ENCODE measurements at places on chromosomes 11 and 22.

DNA sequence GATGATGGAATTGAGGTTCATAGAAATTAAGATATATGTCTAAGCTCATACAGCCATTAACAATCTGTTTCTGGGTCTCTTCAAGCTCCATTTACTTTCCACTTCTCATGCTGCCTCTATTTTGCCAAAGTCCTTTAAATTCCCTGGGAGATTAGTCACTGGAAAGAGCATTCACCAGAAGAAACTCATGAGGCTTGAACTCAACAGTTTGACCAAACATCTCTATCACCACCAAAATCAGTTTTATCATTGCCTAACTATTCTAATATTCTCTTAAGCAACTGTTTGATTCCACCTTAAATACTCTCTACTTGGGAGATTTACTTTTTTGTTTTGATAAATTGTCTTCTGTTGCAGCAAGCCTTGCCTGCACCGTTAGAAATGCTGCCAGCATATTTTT lies 881.3 kb downstream of the KCNA4 start:
- no peak for DNase-seq

DNA sequence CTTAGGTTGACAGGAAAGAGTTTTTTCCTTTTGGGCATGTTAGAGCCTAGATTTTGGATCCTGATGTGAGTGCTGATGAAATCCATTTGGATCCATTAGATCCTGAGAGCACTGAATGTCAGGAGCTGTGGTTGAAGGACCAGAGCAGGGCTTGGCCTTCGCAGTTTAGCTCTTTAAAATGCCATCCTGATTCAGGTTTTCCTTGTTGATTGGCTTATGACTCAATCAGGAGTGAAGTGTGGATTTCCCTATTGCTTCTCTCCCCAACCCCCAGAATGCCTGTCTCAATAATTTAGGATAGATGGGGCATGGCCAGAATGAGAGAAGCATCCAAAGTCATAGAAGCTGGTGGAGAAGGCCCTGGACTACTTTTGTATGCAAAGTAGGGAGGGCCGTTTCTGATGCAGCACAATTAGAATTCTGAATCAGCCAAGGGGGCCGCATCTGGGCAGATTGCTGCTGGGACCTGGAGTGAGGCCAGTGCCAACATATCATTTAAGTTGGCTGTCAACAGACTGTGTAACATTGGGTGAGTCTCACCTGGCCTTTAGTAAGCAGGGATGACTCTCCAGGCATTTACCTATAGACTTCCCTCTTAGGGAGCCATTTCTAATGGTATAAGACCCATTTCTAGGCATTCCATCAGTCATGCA lies 80.5 kb downstream of the TEAD1 start:
- DNase-seq = no peak

DNA sequence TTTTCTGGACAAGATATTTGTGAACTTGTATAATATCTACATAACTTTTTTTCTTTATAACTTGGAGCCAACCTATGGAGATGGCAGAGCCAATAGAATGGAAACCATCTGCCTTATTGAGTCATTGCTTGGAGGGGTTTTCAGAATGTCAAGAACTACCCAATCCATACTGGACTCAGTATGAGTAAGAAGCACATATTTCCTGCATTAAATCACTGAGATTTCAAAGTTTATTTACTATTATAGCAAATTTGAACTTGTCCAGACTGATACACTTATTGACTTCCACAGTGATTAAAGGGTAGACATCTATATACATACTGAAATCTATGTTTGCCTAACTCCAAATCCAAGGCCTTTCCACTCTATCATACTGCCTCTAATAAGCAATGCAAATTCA lies 704.0 kb downstream of the KCNA4 start:
- DNase-seq = no peak

- DNase-seq = no peak
Measured at GRCh38 chr11:123718469-123718868, 23.0 kb downstream of the ZNF202 start.

GRCh38 chr11:111006227-111006626 lies 239.3 kb upstream of the POU2AF2 start:
- DNase-seq = no peak

GRCh38 chr22:45291061-45291930 lies 6.5 kb downstream of the UPK3A start:
- DNase-seq = no peak

DNA sequence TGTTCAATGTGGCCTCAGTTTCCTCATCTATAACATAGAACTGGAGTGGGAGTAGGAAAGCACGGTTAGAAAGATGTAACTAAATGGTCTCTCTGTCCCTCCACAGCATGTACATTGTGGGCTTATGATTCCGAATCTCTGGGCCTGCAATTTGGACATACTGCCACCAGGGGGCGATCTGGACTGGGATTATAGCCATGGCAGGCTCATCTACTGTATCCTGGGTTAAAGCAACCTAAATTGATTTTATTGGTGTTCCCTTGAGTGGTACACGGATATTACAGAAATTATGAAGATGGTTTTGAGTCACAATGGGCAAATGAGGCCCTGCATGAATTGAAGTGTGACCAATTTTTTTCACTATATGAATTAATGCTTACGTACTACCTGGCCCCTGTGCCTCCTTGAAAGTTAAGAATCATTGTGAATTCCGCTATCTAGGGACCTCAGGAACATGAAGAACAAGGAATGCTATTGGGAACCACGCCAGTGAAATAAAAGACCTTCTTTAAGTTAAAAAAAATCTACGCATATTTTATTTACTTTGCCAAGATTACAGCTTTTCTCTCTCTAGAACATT lies 32.9 kb downstream of the TST start:
- DNase-seq = peak; percentile 61

DNA sequence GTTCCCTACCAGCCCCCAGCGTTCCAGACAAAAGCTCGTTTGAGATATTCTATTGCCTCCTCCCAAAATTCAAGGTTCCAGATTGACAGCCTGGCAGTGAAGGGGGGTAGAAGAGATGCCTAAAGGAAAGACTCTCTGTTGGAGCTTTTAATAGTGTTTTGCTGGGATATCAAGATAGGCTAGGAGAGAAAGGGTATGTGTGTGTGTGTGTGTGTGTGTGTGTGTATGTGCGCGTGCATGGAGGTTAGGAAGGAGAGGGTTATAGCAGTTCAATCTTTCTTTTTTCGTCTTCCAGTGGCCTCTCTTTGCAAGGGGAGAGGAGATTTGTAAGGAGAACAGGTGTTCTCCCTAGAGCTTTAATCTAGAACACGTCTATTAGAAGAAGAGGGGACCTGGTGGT lies 22.0 kb downstream of the EHF start:
- DNase-seq = no peak

- DNase-seq = no peak
Measured at GRCh38 chr11:61684870-61685616, 4.9 kb downstream of the DAGLA start.

DNA sequence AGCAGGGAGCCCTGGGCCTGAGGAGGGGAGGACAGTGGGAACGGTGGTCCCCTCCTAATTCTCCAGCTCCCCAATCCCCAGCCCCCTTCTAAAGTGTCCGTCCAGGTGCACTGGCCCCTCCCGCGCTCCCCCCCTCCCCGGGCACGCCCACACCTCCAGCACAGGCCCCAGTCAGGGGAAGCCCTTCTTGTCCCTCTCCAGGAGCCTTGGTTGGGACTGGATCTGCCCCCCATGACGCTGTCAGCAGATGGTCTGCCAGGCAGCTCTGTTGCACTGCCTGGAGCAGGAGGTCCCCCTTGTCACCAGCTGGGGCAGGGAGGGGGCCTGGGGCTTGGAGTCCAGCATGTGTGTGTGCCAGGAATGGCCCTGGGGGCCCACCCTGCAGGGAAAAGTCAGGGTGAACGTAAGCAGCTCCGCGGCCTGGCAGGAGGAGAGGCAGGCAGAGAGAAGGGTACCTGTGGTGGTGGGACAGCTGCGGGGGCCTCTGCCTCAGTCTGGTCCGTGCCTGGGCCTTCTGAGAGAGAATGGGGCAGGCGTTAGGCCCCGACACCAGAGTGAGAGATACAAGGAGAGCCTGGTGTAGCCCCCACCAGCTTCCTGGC lies 1.6 kb downstream of the IRF7 start:
- DNase-seq = no peak

DNA sequence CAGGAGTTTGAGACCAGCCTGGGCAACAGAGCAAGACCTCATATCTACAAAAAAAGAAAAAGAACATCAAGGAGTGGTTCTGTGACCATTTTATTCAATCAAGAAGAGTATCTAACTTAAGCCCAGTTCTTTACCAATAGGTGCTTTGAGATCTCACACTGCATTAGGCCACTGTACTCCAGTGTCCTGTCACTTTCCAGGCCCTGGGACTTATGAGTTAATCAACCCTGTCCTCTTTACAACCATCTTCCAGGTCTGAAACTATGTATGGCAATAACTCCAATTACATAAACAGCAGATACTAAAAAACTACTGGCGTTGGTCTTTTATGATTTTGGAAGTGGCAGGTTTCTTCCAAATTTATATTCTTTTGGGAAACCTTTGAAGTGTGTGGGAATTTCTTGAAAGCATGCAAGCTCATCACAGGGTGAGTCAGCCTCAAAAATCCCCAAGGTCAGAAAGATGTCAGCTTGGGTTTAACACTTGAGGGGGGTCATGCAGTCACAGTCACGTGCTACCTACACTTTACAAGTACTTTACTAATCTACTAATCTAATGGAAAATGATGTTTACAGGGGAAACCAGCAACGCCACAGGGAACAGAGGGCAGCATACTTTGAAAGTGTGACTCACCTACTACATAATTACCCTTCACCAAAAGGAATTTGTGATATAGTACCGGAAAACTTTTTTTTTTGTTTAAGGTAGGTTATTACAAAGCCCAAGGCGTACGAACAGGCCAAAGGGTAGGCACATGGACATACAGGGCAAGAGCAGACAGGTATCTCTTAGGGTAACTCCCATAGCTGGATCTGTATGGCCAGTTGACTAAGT lies 15.6 kb downstream of the PISD start:
- DNase-seq = peak; percentile 45

DNA sequence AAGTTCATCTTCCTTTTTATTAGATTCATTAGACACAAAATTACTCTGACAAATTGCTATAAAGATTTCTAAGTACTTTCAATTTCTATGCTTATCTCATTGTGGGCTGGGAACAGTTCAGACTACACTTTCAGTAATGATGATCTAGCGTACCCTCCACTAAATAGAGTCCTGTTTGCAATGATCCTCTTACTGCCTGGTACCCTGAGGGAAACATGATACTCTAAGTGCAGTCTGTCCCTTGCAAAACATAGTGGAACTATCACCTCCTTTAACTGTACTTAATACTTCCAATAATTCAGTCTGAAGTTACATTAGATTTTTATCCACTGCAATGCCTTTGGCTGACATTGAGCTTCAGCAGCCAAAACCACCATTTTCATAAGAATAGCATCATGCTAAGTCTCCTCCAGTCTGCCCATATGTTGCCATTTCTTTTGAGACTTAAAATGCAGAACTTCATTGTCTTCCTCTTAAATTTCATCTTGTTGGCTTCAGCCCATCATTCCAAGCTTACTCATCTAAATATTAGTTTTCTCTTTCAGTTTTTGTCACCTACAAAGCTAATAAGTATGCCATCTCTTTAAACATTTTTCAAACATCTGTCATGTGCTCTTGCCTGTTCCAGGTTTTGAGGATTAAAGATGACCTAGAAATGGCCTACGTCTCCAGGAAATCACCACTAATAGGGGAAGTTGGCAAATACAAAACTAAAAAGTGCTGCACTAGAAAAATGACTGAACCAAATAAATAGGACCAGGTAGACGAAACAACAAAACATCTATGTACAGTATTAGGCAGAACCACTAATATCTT lies 55.5 kb downstream of the PAK1 start:
- no peak for DNase-seq

- no peak for DNase-seq
Measured at GRCh38 chr11:132099692-132100091, 729.3 kb downstream of the NTM start.

DNA sequence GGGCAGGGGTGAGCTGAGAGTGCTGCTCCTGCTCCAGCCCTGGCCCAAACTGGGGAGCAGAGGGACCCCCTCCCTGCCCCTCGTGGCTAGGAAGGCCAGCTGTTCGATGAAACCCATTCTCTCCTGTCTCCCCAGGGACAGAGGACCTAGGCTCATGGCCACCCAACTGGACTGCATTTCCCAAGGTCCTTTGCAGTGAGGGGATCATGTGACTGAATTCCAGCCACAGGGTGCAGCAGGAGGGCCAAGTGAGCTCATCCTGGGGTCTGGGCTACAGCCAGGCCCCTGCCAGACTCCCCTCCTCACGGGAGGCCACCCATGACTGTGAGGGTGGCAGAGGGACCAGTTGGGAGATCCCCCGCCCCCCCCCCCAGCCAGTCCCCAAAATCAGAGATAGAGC lies 777.6 kb downstream of the TBC1D22A start:
- no peak for DNase-seq

DNA sequence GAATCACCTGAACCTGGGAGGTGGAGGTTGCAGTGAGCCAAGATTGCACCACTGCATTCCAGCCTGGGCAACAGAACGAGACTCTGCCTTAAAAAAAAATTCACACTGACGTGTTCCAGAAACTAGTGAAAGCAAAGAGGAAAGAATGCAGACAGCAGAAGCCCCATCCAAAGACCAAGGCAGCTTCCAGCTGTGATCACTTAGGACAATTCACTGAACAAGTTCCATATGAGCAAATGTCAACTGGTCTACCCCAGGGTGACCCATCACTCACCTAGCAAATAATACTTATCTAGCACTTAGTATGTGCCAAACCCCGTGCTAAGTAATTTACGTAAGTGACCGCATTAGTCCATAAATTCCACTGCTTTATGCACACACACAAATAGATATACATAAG lies 138.9 kb downstream of the LARGE1 start:
- no peak for DNase-seq

- no peak for DNase-seq
Measured at GRCh38 chr22:41401781-41402648, 20.3 kb downstream of the TEF start.

GRCh38 chr22:20909543-20910303 lies 7.5 kb upstream of the CRKL start:
- no peak for DNase-seq

GRCh38 chr11:28106353-28107043 lies 1.5 kb downstream of the KIF18A start:
- DNase-seq = no peak

DNA sequence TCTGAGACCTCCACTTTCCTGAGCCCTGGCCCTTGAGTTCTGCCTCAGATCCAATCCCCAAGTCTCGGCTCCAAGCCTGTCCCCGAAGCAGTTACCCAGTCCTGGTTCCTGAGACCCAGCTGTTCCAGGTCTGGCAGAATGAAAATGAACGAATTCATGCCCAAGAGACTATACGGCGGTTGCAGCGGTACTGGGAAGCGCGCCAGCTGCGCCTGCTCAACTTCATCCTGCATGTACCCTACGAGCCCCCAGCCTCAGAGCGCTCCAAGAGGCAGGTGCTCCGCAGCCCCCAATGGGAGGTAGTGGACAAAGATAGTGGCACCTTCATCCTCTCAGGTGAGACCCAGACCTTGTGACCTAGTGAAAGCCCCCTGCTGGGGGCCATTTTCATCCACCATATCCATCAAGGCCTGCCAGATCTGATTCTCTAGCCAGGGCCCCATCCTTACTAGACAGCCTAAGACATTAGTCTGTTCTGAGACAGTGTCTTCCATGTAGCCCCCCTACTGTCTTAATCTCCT lies 42.7 kb downstream of the DNHD1 start:
- no peak for DNase-seq
